ENCODE measurements at places on chromosomes 5 and 9.

- no peak for DNase-seq
Measured at GRCh38 chr5:111505096-111505495, 7.2 kb downstream of the STARD4 start.

DNA sequence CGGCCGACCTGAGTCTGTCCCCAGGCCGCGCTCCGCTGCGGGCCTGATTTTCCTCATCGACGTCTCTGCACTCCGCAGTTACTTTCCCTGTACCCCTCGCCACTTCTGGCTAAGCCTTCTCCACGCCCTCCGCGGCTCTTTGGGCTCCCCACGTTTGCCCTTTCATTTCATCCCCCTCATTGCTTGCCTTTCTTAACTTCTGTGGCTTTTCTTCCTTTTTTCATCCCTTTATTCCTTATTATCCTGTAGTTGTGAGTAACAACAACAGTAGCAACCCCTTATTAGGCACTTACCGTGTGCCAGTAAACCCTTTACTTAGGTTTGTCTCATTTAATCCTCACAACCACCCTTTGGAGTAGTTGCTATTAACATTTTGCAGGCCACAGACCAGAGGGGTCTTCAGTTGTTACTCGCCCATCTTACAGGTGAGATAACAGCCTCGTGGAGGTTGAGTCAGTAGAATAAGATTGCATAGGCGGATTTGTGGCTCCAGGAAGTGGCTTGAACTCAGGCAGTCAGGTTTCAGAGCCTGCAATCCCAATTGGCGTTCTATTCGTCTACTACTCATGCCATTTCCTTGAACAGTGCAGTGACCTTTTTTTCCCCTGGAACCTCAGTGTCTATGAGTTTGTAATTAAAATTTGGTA lies 724 bp downstream of the TCERG1 start:
- DNase-seq, result peak; percentile 5

- no peak for DNase-seq
Measured at GRCh38 chr5:81189875-81190498, 43.1 kb upstream of the CKMT2 start.

DNA sequence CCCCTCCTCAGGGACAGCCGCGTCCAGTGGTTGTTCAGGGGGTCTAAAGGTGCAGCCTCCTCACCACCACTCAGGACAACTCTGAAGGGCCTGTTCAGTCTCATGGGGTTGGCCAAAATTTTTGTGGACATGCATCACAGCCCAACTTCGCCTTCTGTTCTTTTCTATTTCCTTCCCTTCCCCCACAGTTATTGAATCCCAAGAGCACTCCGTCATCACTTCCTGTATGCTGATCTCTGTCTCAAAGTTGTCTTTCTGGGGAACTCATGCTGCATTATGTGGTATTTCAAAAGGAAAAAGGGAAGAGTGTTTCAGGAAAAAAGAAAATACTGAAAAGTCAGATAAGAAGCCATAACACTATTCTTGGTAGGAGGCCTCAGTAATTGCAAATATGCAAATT lies 355.4 kb downstream of the CAAP1 start:
- no peak for DNase-seq

DNA sequence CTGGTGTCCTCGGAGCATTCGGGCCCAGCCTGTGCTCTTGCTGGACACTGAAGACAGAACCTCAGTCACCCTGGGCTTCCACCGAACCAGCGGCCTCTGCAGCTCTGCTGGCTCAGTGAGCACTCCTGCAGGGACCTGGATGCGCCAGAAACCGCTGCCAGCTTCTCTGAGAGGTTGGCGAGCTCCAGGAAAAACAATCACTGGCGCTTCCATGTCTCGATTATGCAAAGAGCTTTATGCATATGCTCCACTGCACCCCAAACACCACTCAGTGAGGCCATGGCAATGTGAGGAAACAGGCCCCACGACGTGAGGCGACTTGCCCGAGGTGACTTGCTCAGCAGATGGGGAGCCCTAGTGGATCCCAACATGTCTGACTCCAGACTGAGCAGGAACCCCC lies 11.0 kb downstream of the PRDM12 start:
- DNase-seq, result no peak

GRCh38 chr9:71609448-71609830 lies 158.9 kb downstream of the CEMIP2 start:
- no peak for DNase-seq

DNA sequence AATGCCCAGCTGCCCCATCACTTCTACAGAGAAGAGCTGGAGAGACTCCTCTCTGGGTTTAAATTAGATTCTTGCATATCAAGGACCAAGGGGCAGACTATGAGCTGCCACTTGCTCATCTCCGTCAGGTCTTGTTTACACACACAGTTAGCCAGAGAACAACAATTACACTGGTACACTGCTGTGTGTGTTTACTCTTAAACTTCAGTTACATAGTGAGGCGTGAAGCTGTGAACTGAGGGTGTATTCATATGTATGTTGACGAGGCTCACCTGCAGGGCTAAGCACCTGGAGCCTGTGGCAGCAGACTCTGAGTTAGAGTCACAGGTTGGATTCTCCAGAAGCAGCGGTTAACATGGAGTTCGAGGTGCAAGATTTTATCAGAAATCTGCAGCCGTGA lies 155.4 kb upstream of the ANKH start:
- DNase-seq, result no peak

- no peak for DNase-seq
Measured at GRCh38 chr5:41707853-41708603, 162.2 kb downstream of the OXCT1 start.

DNA sequence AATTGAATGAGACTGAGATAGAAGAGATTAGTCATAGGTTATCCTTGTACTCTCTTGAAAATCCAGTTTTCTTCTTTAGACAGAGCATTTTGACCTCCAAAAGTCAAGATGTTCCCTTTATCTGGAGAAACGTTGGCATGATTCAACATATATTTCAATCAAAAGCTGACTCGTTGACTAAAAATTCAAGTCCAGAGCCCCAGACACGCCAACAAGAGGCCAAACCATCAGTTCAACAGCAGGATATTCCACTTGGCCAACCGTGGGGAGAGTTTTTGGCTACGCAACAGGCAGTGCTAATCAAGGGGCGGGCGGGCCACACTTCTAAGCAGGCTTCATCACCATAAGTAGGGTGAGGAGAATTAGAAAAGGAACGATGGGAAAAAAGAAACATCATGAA lies 119.1 kb downstream of the SLIT3 start:
- no peak for DNase-seq

GRCh38 chr5:137075163-137075970 lies 423.8 kb downstream of the SPOCK1 start:
- no peak for DNase-seq

All from stimulated activated CD8-positive, alpha-beta memory T cell treated with anti-CD3 and anti-CD28 coated beads, Interleukin-4, amount 100 ng/mL, for 4 hours (primary cell).